ENCODE measurements at places on chromosomes 5 and 9.

GRCh38 chr9:19967216-19967887 is 178.5 kb upstream of the SLC24A2 start:
- DNase-seq = no peak

DNA sequence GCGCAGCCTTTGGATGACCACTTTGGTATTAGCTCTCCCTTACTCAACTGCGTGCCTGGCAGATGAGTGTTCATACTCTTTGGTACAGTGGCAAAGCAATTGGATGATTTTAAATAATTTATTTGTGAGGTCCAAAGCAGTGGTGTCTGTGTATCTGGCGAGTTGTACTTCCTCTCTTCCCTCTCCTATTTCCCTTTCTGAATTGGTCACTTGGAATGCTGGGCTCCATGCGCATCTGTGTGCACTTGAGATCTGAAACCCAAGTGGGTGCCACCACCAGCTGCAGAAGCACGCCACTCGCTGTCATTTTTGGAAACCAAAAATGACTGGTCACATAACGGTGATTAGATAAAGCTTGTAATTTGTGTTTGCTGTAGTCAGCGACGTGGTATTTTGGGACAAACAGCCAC is 386.0 kb upstream of the KLF4 start:
- no peak for DNase-seq

GRCh38 chr5:54415896-54416601 is 39.5 kb upstream of the HSPB3 start:
- DNase-seq = no peak

DNA sequence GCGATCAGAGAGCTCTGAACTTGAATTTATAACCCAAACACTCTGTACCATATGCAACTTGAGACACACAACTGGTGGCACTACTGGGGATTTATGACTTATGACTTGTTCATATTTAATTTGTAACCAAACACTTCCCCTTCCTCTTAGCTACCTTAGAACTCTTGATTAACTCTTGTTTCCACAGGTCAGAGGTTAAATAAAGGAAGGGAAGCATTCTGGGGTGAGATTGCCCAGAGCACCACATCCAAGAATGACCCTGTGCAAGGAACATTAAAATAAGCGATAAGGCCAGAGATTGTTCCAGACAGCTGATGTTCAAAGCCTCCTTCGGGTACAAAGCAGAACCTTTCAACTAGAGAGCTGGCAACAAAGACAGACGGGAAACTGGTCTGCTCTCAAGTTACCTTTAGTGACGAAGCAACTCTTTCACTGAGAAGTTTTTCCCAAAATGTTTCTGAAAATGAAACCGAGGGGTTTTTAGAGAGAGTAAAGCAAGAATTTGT is 242.6 kb downstream of the DENND1A start:
- no peak for DNase-seq

All from activated CD4-positive, alpha-beta T cell treated with anti-CD3 and anti-CD28 coated beads for 1 hour (primary cell).